Fibroblast of skin of abdomen (primary cell): ENCODE measurements at places on chromosomes 1 and 21.

DNA sequence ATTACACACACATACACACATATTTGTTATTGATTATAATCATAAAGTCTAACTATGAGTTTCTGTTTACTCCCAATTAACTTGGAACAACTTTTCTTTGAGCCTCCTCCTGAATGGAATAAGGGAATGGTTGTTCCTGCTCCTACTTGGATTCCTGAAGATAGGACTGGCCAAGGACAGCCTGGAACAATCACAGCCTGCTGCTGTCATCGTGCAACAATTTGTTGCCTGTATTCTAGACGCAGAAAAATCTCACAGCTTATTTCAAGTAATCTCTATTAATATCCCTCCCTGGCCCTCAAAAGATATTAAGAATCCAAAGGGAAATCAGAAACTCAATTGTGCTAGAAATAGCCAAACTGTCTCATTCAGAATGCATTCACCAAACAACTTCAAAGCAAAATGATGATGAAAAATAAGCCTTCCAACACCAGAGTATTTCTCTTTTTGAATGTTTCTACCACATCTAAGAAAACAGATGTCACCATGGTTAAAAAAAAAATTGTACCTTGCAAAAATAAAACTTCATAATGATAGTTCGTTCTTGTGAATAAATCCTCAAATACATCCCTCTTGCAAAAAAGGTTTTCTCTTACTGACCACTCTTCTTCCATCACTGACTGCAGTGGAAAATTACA is 30.9 kb downstream of the RCAN1 start:
- no peak for DNase-seq

DNA sequence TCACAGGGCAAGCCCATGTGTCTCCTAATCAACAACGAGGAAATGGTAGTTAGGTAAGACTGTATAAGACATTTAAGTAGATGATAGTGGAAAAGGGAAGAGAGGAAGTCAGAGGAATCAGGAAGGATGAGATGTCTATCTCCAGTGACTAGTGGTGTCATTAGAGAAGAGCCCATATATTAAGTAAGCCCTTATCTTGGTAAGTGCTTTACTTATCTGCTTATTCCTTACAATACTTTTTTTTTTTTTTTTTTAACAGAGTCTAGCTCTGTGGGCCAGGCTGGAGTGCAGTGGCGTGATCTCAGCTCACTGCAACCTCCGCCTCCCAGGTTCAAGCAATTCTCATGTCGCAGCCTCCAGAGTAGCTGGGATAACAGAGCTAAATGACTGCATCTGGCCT is 29.5 kb downstream of the RNF11 start:
- DNase-seq: no peak

GRCh38 chr1:207839083-207839413 is 71.9 kb downstream of the CD34 start:
- no peak for DNase-seq

GRCh38 chr1:165686121-165686970 is 12.0 kb downstream of the ALDH9A1 start:
- DNase-seq: no peak

GRCh38 chr1:169235568-169235967 is 129.1 kb downstream of the ATP1B1 start:
- DNase-seq: no peak

- no peak for DNase-seq
Observed at GRCh38 chr1:1058921-1059493, 15.1 kb downstream of the RNF223 start.

GRCh38 chr1:246078126-246078887 is 428.8 kb downstream of the SMYD3 start:
- DNase-seq: no peak

GRCh38 chr1:93810316-93810715 is 68.7 kb downstream of the DNTTIP2 start:
- peak; percentile 81 for DNase-seq

- no peak for DNase-seq
Observed at GRCh38 chr1:220157738-220158137, 63.8 kb downstream of the IARS2 start.

DNA sequence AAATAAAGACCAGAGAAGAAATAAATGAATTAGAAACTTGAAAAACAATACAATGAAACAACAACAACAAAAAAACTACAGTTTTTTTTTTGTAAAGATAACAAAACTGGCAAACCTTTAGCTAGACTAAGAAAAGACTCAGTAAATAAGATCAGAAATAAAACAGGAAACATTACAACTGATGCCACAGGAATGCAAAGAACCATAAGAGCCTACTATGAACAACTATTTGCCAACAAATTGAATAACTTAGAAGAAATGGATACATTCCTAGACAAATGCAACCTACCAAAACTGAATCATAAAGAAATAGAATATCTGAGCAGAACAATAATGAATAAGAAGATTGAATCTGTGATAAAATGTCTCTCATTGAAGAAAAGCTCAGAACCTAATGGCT is 742.0 kb downstream of the ADGRL2 start:
- peak; percentile 19 for DNase-seq

GRCh38 chr1:17851056-17851455 is 95.9 kb downstream of the ACTL8 start:
- DNase-seq: no peak

GRCh38 chr1:77322061-77322900 is 40.5 kb downstream of the AK5 start:
- DNase-seq: peak; percentile 90

DNA sequence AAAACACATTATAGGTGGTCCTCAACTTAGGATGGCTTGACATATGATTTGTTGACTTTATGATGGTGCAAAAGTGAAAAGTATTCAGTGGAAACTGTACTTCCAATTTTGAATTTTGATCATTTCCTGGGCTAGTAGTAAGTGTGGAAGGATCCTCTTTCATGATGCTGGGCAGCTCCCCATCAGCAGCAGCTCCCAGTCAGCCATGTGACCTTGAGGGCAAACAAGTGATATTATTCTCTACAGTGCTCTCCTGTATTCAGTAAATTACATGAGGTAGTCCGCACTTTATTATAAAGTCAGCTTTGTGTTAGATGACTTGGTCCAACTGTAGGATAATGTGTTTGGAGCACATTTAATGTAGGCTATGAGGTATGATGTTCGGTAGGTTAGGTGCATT is 36.4 kb downstream of the SLC22A15 start:
- no peak for DNase-seq

GRCh38 chr21:28148400-28149064 is 844.1 kb downstream of the LTN1 start:
- DNase-seq: peak; percentile 18

DNA sequence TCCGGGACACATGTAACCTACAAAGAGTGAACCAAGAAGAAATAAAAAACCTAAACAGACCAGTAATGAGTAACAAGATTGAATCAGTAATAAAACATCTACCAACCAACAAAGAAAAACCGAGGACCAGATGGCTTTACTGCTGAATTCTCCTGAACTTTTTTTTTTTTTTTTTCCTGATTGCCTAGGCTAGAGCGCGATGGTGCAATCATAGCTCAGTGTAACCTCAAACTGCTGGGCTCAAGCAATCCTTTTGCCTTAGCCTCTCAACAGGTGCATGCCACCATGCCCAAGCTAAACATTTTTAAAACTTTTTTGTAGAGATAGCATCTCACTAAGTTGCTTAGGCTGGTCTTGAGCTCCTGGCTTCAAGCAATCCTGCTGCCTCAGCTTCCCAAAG is 11.2 kb upstream of the FGGY start:
- DNase-seq: peak; percentile 45

DNA sequence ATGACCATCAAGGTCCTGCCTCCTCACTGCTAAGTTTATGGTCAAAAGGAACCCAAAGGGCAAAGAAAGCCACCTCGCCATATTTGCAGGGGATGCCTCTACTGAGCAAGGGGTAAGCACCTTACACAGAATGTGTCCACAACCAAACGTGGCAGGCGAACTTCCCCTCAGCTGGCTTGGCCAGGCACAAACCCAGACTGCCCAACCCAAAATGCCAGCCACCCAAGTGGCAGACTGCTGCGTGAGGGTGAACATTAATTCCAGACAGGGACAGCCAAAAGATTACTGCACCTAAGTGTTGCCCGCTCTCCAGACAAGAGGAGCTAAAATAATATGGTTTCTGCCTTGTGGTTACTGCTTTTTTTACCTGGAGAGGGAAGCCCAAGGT is 16.0 kb downstream of the ZNF697 start:
- no peak for DNase-seq

- DNase-seq: no peak
Observed at GRCh38 chr1:74895411-74895810, 162.5 kb downstream of the TYW3 start.

- peak; percentile 78 for DNase-seq
Observed at GRCh38 chr1:219518168-219518906, 94.6 kb downstream of the ZC3H11B start.

DNA sequence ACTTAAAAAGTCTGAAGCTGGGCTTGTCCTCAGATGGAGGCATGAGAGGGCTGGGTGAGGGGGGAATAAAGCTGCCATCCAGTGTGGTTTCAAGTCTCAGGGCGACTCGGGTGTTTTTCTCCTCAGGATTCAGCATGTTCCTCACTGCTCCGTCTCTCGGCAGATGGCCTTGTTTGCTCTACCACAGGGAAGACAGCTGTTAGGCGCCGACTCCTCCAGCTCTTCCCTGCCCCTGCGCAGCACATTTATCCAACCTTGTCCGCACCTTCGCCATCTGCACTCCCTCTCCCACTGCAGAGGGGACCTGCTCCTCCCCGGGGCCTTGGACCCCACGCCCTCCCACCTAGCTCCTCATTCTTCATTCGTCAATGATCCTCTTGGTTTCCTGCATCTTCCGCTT is 16.6 kb upstream of the S100A11 start:
- DNase-seq: no peak

GRCh38 chr21:34534522-34534921 is 22.5 kb upstream of the KCNE1 start:
- peak; percentile 66 for DNase-seq

GRCh38 chr1:229263254-229263653 is 7.7 kb upstream of the RAB4A start:
- no peak for DNase-seq

DNA sequence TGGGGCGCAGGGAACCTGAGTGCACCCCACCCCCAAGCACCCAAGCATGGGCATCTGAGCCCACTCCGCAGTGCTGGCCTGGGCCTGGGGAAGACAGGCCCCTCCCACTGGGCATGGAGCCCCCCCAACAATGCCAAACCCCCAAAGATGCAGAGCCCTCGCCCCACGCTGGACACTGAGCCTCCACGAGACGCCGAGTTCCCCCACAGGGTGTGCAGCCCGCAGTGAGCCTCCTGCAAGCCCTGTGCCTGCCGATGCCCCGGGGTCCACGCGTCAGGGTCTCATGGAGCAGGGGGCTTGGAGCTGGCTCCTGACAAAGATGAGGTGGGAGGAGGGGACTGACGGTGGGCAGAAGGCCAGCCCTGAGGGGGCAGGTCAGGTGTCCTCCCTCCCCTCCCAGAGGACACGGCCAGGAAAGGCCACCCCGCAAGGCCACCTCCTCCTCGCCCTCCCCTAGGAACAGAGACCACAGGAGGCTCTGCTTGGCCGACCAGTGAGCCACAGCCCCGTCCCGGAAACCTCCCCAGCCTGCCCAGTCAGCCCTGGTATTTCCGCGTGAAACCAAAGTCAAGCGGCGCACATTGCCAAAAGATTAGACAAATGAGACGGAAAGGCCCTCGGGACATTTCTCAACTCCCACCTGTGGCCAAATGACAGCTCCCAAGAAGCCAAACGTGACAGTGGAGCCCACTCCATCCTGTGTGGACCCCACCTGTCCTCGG is 33.4 kb downstream of the MEGF6 start:
- no peak for DNase-seq

DNA sequence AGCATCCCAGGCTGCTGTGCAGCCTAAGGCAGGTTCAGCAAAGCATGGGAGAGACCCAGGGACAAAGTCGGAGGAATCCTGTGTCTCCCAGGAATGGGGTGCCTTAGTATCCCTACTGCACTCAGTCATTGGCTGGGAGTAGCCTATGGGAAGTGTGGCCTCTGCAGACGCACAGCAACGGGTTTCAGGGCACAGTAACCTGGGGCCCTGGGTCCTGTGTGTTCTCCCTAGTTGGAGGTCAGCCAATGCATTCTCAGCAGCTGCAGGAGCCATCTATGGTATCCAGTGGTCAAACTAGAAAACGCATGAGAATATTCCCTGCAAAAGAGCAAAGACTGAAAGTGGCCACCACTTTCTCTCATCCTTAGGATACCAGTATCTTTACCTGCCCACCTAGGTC is 13.7 kb upstream of the C1orf21 start:
- DNase-seq: no peak

GRCh38 chr1:115217150-115218033 is 120.7 kb downstream of the NGF start:
- no peak for DNase-seq

GRCh38 chr1:39411526-39412478 is 79.6 kb upstream of the BMP8A start:
- DNase-seq: peak; percentile 38

- DNase-seq: no peak
Observed at GRCh38 chr1:244102468-244102867, 51.4 kb downstream of the ZBTB18 start.

GRCh38 chr1:54583307-54583686 is 35.3 kb downstream of the ACOT11 start:
- DNase-seq: no peak

- no peak for DNase-seq
Observed at GRCh38 chr1:115814685-115815398, 26.1 kb downstream of the NHLH2 start.

DNA sequence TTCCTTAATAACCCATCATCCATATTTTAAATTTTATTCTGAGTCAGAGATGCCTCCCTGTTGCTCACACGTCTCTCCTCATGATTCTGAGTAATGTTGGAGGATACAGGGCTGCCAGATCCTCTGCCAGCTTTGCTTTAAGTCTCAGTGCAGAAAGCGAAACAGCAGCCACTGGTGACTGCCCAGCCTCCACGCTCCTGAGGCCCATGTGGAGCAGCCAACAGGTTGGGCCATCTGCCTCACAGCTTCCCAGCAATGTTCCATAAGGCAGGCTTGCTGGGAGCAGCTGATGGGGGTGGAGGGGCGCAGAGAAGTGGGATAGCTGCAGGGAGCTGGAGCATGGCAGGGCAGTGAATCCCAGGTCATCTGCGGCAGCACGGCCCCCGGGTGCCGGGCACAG is 104.2 kb downstream of the IGSF21 start:
- DNase-seq: no peak

DNA sequence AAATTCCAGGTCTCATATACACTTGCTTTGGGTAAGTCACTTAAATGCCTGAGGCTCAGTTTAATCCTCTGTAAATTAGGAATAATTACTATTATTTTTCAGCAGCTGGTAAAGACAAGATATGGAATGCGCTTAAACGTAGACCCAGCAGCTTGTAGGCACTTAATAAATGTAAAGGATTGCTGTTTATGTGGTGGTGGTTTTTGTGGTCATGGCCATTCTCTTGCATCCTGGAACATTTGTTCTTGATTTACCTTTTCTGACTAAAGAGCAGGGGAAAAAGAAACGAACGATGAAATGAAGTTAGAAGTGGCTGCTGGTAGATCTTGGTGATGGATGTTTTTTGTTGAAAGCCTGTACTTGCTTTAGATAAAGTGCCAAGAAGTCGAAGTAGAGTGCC is 195.0 kb upstream of the FOXD3 start:
- peak; percentile 84 for DNase-seq

- no peak for DNase-seq
Observed at GRCh38 chr21:25999921-26000582, 170.5 kb downstream of the APP start.

- no peak for DNase-seq
Observed at GRCh38 chr1:171427852-171428471, 57.4 kb upstream of the PRRC2C start.
